ENCODE measurements at places on chromosomes 11 and 22.

DNA sequence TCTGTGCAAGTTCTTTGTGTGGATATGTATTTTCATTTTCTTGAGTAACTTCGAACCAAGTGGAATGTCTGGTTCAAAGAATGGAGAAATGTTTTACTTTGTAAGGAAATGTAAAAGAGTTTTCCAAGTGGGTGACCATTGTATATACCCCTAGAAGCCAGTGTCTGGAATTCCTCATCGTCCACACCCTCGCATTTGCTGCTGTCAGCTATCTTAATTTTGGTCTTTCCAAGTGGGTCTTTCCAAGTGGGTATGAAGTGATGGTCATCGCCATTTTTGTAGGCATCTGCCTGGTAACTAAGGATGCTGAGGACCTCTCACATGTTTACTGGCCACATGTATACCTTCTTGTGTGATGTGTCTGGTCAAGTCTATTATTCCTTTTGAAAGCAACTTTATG lies 547.5 kb downstream of the TBC1D22A start:
- no peak for DNase-seq

DNA sequence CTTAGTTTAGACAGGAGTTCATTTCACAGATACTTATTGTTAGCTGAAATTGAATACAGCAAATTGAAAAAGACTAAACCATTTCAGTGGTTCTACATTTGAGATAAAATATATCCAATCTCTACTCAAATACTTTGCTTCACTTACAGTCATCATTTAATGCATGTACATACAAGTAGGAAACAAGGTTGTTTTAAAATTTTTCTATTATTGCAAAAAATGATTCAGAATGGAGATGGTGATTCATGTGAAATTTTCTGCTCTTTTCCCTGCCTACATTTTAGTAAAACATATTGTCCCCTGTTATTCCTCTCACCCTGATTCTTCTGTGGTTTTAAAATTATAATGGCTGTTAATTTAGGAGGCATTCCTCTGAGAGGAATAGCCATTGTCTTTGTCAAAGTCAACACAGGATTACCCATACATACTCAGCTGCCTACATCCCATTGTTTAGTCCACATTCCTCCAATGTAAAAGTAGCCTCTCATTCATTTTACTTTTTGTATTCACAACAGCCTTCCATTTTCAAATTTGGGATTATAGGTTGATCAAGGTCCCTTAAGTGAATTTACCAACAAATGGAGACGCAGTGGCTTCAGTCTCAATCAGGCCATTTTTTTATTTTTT lies 60.1 kb downstream of the TRPC6 start:
- DNase-seq = no peak

DNA sequence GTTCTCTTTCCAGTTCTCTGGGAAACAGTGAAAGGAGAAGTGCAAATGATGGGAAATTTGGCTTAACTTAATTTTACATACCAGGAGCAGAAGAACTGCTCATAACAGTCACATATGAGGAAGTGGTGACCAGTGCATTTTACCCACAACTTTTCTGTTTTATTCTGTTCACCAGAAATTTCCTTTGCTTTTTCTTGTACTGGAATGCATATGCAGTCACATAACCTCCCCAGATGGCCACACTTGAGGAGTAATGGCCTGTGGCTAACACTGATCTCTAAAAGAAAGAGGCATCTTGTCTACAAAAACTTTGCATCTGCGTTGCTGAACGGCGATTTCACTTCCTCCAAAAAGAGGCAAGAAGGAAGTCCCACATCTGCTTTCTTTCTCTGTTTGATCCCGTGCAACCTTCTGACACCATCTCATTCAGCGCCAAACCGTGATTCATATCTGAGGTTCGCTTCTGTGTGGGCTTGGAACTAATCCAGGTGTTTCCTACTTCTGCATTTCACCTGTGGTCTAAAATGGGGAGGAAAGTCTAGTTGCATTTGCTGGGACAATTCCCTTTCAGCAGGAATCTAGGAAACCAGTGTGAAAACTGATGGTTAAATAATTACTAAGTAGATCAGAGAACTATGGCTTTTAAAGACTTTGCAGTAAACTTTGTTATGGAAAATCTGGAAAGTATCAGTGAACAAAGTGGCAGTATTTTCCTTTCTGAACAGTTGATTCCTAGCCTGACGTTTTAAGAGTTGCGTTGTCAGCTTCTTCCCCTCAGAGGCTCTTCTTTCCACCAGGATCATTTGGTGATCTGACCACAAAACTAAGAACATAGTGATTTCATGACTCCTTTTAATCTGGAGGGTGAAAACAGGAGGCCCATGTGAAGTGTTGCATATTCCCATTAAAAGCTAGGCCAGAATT lies 4.2 kb upstream of the MPEG1 start:
- no peak for DNase-seq

DNA sequence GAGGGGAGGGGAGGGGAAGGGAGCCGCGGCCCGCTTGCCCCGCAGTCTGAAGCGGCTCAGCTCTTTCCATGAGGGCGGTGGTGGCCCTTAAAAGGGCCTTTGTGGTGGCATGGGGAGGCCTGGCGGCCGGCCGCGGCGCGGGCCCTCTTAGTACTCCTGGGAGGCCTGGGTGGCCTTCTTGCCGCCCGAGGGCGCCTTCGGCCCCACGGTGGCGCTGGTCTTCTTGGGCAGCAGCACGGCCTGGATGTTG lies 6.9 kb downstream of the DPAGT1 start:
- DNase-seq = no peak

- no peak for DNase-seq
Measured at GRCh38 chr11:7596975-7597391, 76.3 kb downstream of the CYB5R2 start.

- DNase-seq = no peak
Measured at GRCh38 chr11:116563028-116563711, 209.6 kb downstream of the BUD13 start.

DNA sequence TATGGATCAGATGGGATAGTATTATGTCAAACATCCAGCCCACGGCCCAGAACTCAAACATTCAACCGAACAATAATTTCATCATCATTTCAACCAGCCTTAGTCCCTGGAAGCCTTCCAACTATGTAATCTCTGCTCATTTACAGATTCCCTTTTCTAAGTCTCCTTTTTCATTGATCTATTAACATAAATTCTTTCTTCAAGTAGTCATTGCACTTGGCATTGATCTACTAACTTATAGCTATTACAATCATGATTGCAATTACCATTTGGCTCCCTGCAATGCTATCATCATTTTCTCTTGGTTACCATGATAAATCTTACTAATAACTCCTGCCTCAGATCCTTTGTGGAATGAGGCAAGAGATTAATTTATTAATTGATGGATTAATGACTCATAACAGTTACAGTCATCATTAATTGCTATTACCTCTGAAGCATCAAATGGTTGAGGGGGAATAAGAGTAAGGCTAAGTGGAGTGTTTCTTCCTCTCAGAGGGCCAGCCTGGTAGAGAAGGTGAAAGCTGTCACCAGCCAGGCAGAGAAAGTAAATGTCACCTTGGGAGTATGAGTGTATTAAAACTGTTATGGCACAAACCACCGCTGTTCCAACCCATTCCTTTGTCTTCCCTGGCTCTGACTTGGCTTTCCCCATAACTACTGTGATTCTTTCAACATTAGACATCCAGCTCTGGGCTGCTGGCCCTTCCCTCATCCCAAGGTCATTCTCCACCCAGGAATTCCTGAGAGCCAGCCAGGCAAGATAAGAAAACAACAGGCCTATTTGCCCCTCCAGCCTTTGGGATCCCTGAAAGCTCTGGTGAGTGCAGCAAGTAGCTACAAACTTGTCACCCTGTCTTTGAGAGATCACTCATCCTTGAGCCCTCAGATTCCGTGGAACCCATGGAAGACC lies 174.7 kb downstream of the RRAS2 start:
- no peak for DNase-seq

DNA sequence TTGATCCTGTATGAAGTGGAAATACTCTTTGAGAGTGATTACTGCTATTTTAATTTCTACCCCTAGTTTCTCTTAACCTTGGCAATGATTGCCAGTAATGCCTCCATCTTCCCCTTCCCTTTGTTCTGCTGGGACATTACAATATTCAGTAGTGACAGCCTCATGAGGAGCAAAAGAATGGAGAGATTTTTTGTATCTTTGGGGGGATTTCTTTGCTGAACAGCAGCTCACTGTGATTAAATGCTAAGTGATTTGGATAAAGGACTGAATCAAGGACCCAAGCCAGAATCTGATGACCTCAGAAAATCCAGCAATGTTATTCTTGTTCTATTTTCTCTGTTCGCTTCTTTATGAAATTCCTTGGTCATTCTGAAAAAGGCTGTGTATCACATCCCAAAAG lies 7.0 kb upstream of the SLC1A2 start:
- no peak for DNase-seq

DNA sequence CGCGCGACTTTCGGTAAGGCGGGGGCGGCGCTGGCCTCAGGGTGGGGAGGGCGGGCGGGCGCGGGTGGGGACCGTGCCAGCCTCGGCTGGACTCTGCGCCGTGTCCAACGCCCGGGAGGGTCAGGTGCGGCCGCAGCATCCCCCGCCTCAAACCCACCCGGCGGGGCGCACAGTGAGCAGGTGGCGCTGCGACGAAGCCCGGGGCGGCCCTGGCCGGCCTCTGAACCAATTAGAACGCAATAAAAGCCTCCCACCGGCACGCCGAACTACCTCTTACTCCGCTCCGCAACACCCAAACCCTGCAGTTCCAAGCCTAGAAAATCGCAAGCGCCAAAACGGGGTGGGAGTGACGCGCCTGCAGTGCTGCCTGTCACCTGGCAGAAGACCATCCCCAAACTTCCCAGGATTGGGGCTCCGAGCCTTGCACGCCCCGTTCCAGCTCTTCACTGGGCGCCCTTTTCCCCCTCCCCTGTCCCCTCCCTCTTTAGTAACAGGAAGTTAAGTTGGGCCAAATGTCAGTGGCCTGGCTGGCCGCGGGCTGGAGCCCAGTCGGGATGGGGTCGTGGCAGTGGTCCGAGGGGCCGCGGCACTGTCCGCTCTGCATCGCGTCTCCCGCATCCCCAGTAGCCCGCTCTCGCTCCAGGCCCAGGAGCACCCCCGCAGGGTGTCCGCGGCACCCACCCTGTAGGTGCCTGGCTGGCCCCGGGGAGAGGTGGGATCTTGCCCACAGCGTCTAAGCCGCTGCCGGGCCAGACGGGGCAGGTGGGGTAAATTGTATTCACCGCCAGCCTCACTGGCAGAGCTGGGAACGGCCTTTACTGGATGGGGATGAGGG lies 541 bp downstream of the MICAL2 start:
- no peak for DNase-seq

- DNase-seq = no peak
Measured at GRCh38 chr11:99773646-99774045, 752.9 kb downstream of the CNTN5 start.

DNA sequence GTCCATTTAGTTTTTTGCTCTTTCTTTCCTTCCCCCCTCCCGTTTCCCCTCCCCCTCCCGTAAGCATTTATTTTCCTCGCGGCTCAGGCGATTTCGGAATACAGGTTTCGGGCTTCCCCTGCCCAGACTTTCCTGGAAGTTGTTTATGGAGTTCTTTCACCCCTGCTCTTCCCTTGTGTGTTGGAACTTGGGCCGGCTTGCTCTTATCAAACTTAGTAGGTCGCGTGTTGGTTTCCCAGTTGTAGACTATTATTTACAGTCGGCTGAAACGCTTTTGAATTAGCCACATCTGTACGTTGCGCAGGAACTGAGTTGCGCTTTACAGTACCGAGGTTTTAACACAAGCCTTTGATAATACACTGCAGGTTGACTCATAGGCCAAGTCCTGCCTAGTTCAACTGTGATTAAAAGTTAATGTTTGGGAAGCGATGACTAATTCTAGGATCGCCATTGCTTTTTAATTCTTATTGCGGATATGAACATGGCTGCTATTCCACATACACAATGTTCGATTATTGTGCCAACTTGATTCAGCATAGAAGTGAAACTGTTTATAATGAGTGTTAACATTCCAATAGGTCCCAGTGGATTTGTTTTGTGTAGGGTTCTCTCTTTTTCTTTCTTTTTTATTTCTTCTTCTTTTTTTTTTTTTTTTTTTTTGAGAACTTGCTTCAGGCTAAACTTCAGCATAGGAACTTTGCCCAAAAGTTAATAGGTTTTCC lies 1.7 kb downstream of the YAP1 start:
- no peak for DNase-seq

DNA sequence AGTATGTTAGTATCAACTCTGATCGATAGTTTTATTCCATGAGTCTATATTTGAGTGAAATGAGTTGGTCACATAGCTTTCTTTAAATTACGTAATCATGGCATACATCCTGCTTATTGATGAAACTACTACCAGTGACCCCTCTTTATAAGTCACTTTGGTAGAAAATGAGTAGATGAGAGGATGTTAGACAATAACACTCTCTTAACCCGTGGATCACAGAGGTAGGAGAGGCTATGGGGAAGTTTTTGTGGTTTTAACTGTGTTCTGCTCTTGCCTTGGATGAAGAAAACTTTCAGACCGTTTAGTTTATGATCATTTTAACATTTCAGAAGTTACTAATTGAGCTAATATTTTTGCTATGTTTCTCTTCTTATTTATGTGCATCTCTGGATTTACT lies 34.0 kb downstream of the TBCEL start:
- DNase-seq = no peak

GRCh38 chr22:47089374-47089773 lies 326.9 kb downstream of the TBC1D22A start:
- no peak for DNase-seq

DNA sequence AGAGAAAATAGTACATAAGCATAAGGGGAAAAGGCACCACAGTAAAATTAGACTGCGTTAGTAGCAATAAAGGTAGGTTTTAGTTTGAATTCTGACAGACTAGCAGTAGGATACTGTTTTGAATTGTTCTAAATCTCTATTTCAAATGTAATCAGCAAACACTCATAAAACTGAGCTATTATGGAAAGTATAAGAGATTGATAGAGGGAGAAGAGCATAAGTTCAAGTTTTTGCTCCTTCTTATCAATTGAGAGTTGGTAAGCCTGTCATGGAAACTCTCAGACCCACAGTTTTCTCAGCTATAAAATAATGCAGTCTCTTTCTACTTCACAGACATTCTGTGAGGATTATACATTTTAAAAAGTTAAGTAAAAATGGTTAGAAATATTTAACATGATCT lies 840.2 kb upstream of the CNTN5 start:
- DNase-seq = no peak

DNA sequence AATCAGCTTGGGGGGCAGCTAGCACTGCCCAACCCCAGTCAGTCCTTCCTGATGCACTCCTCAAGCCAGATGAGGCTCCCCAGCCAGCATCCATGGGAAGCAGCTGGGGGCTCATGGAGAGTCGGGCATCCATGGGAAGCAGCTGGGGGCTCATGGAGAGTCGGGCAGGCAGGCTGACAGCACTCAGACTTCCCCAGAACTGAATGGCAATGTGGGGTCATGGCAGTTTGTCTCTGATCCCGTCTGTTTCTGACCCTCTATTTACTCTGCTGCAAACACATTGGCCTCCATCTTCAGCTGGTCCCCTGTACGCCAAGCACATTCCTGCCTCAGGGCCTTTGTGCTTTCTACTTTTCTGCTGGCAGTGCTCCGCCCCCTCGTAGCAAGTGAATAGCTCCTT lies 314.8 kb downstream of the NTM start:
- no peak for DNase-seq
